Activated CD4-positive, alpha-beta T cell treated with anti-CD3 and anti-CD28 coated beads, Interleukin-2, amount 10 ng/mL, durations not matched to agents 7 days and 5 days (primary cell): ENCODE measurements at places on chromosomes 11 and 22. TPM values are rescaled to one million over a fixed set of nuclear protein-coding genes. Genes with fewer than 3 reads are reported as not detected.

DNA sequence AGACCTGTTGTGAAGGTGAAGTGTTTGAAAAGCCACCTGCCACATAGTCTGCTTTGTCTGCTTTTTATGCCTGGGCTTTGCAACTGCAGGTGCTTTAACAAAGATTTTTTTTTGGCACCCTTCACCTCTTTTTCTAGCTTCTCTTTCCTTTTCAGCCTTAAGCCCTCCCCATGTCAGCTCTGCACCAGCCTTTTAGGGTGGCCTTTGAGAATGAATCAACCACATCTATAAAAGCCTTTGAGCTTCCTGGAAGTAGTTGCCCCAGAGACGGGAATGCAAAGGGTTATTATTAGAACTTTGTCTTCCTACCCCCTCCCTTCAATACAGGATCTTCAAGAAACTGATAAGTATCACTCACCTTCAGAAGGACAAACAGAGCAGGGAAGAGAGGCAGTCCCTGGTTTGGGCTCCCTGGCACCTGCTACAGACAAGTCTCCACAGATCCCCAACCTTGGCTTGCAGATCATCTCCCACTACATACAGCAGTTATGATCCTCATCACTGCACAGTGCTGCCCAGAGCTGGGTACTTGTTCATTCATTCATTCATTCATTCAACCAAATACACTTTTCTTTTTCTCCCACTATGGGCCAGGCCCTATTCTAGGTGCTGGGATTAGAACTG, 8.0 kb downstream of the PVALB start:
- H3K27ac ChIP-seq, result peak overlapping the region; percentile 56
- peaks cover 19% of the 10 kb centered on the region for H3K4me1 ChIP-seq
- peaks cover 16% of the 10 kb centered on the region for H3K27me3 ChIP-seq
- no peak overlapping the region for H3K4me3 ChIP-seq
- H3K36me3 ChIP-seq, result no peaks in the 10 kb centered on the region

DNA sequence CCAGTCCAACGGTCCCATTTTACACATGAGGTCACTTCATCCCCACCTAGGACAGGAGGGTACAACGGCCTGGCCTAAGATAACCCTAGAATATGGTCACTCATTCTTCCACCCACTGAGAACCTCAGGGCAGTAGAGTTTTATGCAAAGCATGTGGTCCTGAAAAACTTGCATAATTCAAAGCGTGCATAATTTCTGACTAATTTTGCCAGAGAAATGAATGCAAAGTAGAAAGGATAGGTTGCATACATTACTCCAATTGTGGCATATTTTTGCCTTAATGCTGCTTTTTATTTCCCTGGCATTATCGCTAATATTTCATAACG, 32.5 kb upstream of the SLC35C1 start:
- no peak for DNase-seq
- peaks cover 3% of the 10 kb centered on the region for H3K27me3 ChIP-seq
- no peak overlapping the region for H3K4me3 ChIP-seq
- H3K27ac ChIP-seq, result no peak overlapping the region

- no peak overlapping the region for H3K27ac ChIP-seq
- DNase-seq, result no peak
- no peaks in the 10 kb centered on the region for H3K36me3 ChIP-seq
- H3K4me3 ChIP-seq, result peak overlapping the region; percentile 58
- H3K27me3 ChIP-seq, result peaks cover 30% of the 10 kb centered on the region
Observed at GRCh38 chr11:63769714-63770455, 1.3 kb upstream of the ZFTA start.

The KCNQ1OT1 gene
- total RNA-seq, result 0.19 TPM

DNA sequence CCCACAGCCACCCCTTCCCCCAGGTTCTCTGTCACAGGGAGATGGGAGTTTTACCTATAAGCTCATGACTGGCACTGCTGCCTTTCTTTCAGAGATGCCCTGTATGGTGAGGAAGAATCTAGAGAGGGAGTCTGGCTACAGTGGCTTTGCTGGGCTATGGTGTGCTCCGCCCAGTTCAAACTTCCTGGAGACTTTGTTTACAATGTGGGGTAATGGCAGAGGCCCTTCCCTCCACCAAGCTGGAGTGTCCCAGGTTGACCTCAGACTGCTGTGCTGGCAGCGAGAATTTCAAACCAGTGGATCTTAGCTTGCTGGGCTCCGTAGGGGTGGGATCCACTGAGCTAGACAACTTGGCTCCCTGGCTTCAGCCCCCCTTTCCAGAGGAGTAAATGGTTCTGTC, 143.5 kb downstream of the MSANTD4 start:
- no peaks in the 10 kb centered on the region for H3K27me3 ChIP-seq
- H3K4me3 ChIP-seq, result no peak overlapping the region
- no peak for DNase-seq
- no peaks in the 10 kb centered on the region for H3K4me1 ChIP-seq
- H3K36me3 ChIP-seq, result no peaks in the 10 kb centered on the region
- H3K27ac ChIP-seq, result no peak overlapping the region

The KDM4D gene
- 0.84 TPM for total RNA-seq

The CD151 gene
- 35.4 TPM for total RNA-seq

- no peak overlapping the region for H3K4me3 ChIP-seq
- DNase-seq, result no peak
- H3K36me3 ChIP-seq, result no peaks in the 10 kb centered on the region
- H3K4me1 ChIP-seq, result no peaks in the 10 kb centered on the region
Observed at GRCh38 chr11:70156291-70157037, 46.6 kb upstream of the FADD start.

GRCh38 chr11:105915021-105915420, 107.0 kb downstream of the MSANTD4 start:
- no peak for DNase-seq
- no peaks in the 10 kb centered on the region for H3K36me3 ChIP-seq
- no peaks in the 10 kb centered on the region for H3K27me3 ChIP-seq
- H3K4me3 ChIP-seq, result no peak overlapping the region

DNA sequence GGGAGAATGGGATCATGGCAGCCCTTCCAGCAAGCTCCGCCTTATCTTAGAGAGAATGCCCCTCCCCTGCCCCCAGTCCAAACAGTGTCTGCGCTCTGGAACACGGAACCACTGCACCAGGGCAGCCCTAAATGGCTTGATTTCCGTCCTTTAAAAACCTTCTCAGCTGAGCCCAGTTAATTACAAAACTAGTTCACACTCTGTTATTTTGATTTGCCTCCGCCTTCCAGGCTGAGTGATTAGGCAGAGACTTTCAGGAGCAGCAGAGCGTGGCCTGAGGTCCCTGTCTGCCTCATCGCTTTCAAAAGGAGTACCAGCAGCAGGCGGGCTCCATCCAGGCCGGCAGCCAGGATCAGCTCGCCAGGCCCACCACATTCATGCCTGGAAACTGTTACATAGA, 313.0 kb downstream of the BRD1 start:
- H3K4me3 ChIP-seq, result no peak overlapping the region
- H3K36me3 ChIP-seq, result peaks cover 25% of the 10 kb centered on the region
- no peaks in the 10 kb centered on the region for H3K27me3 ChIP-seq

The LMO2 gene
- total RNA-seq, result not detected

The VPREB1 gene
- not detected for total RNA-seq

The SH3BP1 gene
- total RNA-seq, result 184 TPM

DNA sequence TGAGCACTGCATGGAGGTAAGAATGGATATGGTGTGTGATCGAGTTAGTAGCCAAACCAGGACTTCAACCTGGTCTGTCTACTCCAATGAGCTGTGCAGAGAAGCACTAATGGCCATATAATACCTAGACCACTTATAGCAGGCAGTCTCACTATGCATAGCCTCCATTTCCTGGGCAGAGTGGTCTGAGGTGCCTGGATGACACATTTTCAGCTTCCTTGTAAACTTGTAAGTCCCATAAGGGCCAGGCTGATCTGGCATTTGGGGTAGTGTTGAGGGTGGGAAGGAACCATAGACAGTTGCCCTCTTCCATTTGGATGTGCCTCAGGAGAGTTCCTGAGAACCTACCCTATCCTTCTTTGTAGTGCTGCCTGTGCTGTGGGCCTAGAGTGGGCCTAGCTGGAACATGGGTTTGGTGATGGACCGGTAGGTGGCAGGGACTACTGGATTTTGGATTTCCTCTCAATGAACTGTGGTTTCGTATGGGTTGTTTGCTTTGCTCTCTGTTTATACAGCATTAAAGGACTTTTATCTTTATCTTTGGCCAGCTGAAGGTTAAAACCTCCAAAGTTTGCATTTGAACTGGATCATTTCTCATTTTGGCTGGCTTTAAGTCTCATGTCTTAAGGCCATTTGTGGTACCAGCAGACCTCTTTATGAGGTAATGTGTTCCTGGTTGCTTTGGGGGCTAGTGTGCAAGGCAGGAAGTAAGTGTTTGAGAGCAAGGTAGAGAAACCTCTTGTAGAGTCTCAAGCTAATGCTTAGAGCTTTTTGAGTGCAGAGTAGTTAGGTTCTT, 86.9 kb downstream of the STIM1 start:
- peak overlapping the region; percentile 88 for H3K27ac ChIP-seq
- H3K4me3 ChIP-seq, result peak overlapping the region; percentile 13
- H3K36me3 ChIP-seq, result peaks cover 49% of the 10 kb centered on the region
- H3K4me1 ChIP-seq, result peaks cover 82% of the 10 kb centered on the region
- peak; percentile 48 for DNase-seq
- no peaks in the 10 kb centered on the region for H3K27me3 ChIP-seq

The PRG2 gene
- 0.40 TPM for total RNA-seq

DNA sequence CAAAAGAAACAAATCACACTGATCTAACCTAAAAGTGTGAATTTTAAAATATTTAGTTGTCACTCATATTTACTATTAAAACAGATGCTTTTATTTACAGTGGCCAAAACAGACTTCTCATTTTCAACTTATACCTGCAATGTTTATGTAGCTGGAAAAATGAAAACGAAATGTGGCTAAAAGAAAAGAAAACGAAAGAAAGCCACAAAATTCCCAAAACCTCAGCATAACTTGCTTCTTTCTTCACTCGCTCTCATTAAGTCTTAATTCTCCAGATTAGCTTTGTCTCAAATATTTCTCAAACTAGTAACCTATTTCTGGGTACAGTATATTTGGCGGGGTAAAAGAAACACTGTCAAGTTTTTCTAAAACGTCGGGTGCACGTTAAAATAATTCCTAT, 693 bp downstream of the CSTF3 start:
- DNase-seq, result no peak
- peak overlapping the region; percentile 99 for H3K27ac ChIP-seq
- H3K4me1 ChIP-seq, result peaks cover 47% of the 10 kb centered on the region
- no peaks in the 10 kb centered on the region for H3K27me3 ChIP-seq

GRCh38 chr11:31819621-31820437, 8.7 kb upstream of the PAX6 start:
- peaks cover 8% of the 10 kb centered on the region for H3K4me1 ChIP-seq
- H3K27me3 ChIP-seq, result peaks cover 83% of the 10 kb centered on the region
- no peak for DNase-seq
- peaks cover 3% of the 10 kb centered on the region for H3K36me3 ChIP-seq
- peak overlapping the region; percentile 5 for H3K27ac ChIP-seq

The DENND6B gene
- 3.1 TPM for total RNA-seq

The OR2AT4 gene
- total RNA-seq, result not detected

DNA sequence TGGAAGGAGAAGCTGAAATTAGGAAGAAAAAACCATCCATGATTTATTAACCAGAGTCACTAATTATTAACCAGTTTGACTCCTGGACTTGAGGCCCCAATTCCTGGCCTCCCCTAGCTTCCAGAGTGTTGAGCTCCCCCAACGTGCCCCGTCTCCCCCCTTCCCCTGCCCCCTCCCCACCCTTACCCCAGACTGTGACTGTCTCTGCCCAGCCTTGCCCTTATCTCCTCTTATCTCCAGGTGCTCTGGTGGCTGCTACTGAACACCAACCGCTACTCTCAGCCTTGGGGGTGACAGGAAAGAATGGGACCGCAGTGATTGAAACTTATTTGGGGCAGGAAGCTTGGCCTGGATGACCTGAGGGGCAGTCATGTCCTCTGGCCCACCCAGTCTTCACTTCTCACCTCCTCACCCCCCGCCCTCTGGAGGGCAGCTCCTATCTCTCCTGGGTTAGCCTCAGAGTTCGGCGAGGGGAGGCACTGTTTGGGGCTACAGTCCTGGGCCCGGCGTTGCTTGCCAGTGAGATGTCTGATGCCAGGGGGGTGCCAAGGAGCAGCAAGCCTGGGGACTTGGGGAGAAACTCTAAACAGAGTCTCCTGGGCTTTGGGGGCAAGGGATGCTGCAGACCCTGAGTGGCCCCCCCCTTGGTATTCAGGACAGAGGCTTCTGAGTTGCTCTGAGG, 15.5 kb downstream of the NECTIN1 start:
- no peaks in the 10 kb centered on the region for H3K36me3 ChIP-seq
- no peaks in the 10 kb centered on the region for H3K4me1 ChIP-seq
- DNase-seq, result no peak
- no peak overlapping the region for H3K4me3 ChIP-seq

GRCh38 chr11:9022961-9023680, 19.3 kb upstream of the NRIP3 start:
- no peak for DNase-seq
- peaks cover 17% of the 10 kb centered on the region for H3K4me1 ChIP-seq
- H3K27ac ChIP-seq, result no peak overlapping the region
- H3K4me3 ChIP-seq, result no peak overlapping the region
- H3K27me3 ChIP-seq, result peaks cover 13% of the 10 kb centered on the region

The OR2AG1 gene
- not detected for total RNA-seq

DNA sequence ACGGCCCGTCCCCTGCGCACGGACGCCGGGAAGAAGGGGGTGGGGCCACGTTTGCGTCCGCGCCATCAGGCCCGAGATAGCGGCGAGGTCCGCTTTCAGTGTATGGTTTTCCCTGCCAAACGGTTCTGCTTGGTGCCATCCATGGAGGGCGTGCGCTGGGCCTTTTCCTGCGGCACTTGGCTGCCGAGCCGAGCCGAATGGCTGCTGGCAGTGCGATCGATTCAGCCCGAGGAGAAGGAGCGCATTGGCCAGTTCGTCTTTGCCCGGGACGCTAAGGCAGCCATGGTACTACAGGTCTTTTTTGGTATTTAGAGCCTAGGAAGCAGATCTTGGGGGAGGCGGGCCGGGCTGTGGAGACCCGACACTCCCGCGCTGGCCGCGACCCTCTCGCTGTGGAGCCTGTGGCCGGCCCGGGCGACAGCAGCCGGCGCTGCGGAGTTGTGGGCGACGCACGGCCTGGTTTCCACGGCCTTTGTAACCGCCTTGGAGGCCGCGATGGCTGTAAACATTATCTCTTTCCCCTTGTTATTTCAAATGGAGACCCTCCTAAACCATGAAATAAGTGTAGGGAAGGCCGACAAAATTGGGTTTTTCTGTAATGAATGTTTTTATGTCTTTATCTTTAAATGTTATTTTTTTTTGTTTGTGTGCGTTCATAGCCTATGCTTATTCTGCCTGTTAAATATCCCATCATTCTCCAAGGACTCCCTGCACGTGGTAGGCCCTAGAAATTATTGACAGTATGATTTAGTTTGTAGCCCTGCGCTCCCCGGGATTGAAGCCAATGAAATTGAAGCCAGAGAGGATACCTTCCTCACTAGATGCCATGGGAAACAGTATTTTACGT, at the start of gene AASDHPPT:
Gene AASDHPPT (plus strand): TSS at position 54 of the 847 bp plus-strand sequence. CDS start 49 bp downstream, at position 103.
- peak within 1 kb of the TSS; percentile 91 for H3K27ac ChIP-seq
- H3K4me1 ChIP-seq, result peaks cover 52% of the 10 kb centered on the region
- H3K36me3 ChIP-seq, result peaks cover 27% of the 10 kb centered on the region
- H3K27me3 ChIP-seq, result no peaks in the 10 kb centered on the region
- H3K4me3 ChIP-seq, result peak within 1 kb of the TSS; percentile 95

The F2 gene
- 0.15 TPM for total RNA-seq

DNA sequence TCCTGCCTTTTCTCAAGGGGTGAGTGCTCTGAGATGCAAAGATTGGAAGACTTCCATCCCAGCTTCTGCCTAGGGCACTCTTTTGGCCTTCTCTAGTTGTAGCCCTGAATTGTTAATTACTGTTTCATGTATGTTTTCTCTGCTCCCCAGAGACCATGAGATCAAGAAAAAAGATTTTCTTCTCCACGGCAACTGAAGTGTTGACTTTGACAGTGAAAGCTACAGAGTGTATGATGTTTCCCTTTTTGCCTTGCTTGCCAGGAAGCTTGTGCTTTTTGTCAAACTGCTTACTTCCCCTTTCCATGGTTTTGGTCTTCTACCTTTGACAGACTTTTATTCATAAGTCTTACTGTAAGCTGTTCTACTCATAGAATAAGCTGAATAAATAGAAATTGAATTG, 23.3 kb upstream of the EIF3D start:
- no peak for DNase-seq
- H3K27ac ChIP-seq, result no peak overlapping the region
- no peak overlapping the region for H3K4me3 ChIP-seq
